GDM1 (cell line): ENCODE measurements at places on chromosomes 5 and 9.

GRCh38 chr9:133401588-133401987, 16.2 kb downstream of the REXO4 start:
- no peak for DNase-seq

- no peak for DNase-seq
Observed at GRCh38 chr5:53001541-53001940, 12.4 kb downstream of the ITGA2 start.

DNA sequence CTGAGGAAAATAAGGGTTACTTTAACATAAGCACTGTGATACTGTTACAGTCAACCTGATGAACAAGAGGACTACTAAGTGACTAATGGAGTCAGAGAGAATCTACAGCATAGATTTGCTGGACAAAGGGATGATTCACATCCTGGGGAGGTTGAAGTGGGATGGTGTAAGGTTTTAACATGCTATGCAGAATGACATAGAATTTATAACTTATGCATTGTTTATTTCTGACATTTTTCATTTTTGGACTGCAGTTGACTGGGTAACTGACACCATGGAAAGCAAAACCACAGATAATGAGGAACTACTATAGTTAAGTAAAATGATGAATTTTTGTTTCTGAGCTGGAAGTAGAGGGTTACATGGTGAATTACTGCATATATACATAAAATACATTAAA, 389.2 kb downstream of the MAT2B start:
- no peak for DNase-seq

DNA sequence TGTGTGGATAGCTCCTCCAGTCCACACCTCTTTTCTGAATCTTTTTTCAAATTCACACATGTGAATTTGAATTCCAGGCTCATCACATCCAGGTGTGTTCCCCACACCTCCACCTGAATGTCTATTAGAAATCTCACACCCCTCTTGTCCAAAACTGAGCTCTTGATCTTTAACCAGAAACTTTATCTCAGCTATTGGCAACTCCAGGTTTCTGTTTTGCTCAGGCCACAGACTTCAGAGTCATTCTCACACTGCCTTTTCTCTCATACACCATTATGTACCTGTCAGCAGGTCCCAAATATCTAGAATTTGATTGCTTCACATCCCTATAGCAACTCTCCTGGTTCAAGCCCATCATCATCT, 11.6 kb downstream of the NIPSNAP3B start:
- DNase-seq, result no peak

GRCh38 chr9:133221177-133221809, 12.2 kb upstream of the OBP2B start:
- no peak for DNase-seq

GRCh38 chr5:115116001-115116400, 53.7 kb downstream of the TRIM36 start:
- DNase-seq, result no peak

DNA sequence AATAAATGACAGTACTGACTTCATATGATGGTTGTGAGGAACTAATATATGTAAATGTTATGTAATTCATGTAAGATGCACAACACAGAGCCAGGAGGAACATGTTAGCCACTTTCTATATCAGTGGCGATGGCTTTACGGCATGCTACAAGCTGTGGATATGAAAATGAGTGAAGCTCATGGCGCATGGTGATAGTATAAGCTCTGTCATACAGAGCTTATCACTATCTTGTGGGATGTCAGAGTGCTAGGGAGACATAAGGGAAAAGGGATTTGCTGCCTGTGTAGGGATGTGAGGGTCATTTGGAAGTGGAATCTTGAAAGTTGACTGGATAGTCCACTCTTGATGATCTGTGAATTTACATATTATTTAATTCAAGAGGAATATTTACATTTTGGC, 13.6 kb downstream of the CPEB4 start:
- DNase-seq, result no peak

DNA sequence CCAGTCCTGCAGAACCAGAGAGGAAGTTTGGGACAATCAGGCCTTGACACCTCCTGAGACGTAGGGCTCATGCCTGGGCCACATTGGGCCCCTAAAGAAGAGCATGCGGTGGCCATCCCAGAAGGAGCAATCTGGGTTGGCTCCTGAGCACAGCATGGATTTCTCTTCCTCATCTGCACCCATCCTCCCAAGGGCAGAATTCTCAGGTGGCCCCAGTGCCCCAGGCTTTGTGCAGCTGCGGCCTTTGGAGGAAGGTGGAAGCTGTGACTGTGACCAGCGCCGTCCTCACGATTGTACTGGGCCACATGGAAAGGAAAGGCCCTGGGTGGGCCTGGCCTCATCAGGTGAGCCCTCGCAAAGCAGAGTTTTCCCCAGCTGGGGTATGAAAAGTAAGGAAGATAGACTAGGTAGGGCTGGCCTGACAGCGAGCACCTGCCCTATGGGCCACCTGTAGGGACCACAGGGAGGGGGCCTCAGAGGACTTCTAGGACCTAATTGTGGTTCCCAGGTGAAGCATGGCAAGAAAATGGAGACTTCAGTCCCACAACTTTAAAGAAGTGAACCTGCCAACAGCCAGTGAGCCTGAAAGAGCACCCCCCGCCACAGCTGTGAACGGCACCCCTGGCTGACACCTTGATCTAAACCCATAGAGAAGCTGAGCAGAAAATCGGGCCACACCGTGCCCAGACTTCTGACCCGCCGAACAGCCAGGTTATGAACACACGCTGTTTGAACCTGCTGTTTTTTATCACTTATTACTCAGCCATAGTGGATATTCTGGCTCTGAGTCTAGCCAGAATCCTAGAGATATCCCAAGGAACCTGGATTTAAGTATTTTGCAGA, 164.1 kb downstream of the IRX2 start:
- no peak for DNase-seq

- no peak for DNase-seq
Observed at GRCh38 chr5:15560421-15560820, 60.4 kb downstream of the FBXL7 start.

GRCh38 chr9:3331801-3332200, 194.0 kb downstream of the RFX3 start:
- DNase-seq, result no peak

- DNase-seq, result no peak
Observed at GRCh38 chr5:148459669-148460068, 75.9 kb downstream of the FBXO38 start.

DNA sequence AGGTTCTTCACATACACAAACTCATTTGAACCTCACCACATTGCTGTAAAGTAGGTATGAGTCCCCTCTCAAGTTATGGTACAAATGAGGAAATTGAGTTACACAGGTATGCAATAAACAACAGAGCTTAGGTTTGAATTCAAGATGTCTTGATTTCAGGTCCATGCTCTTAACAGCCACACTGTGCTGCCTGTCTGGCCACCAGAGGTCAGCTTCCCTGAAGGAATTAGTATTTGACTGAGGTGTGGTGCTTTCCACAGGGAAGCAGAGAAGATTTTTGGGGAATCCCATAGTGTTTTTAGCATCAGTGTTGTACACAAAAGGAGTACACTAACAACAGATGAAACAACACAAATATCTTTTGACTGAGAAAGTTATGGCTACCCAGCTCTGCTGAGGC, 94.4 kb upstream of the ITGA1 start:
- no peak for DNase-seq
